ENCODE measurements at places on chromosomes 7 and 10. TPM values are rescaled to one million over a fixed set of nuclear protein-coding genes. Genes with fewer than 3 reads are reported as not detected.
A peak's percentile ranks its signal among the peaks of the same experiment; 100 is the strongest.

GRCh38 chr7:70660819-70661191, 471.1 kb upstream of the GALNT17 start:
- DNase-seq, result no peak

The MMD2 gene
- total RNA-seq, result not detected

GRCh38 chr7:17385612-17386011, 87.2 kb downstream of the AHR start:
- no peak for DNase-seq

GRCh38 chr10:72812753-72813430, 80.6 kb upstream of the OIT3 start:
- peak; percentile 78 for DNase-seq

GRCh38 chr10:121325490-121326231, 272.6 kb downstream of the FGFR2 start:
- peak; percentile 94 for DNase-seq

DNA sequence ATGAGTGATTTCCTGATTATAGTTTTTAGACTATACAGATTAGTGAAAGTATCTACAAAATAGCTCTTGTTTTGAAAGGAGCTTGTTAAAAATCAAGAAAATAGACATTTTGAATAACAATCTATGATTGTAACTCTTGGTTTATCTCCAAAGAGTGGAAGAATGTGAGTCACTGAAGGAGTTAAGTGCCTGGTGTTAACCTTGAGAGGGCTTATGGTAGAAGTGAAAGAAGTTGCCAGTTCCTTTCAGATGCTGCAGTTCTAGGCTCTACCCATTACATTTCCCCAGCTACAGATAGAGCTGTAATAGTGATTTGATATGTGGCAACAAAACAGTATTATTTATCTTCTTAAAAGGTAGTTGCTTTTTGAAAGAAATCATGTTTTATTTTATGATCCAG, 12.7 kb downstream of the NRBF2 start:
- DNase-seq, result no peak

- DNase-seq, result no peak
Observed at GRCh38 chr7:30422922-30423321, 55.7 kb downstream of the NOD1 start.

The SEMA3A gene
- total RNA-seq, result 0.83 TPM

GRCh38 chr10:48253970-48254657, 20.4 kb downstream of the FRMPD2 start:
- peak; percentile 97 for DNase-seq

DNA sequence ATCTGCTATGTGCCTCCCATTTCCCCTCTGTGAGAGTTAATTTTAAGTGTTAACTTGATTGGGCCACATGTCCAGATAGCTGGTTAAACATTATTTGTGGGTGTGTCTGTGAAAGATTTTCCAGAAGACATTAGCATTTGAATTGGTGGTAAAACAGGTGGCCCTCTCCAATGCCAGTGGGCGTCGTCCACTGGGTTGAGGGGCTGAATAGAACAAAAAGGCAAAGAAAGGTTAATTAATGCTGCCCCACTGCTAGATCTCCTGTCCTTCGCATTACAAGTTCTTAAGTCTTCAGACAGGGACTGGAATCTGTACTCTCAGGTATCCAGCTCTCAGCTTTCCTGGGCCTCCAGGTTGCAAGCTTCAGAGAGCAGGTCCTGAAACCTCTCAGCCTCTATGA, 1160.9 kb upstream of the LRRN3 start:
- DNase-seq, result no peak

The GPR26 gene
- not detected for total RNA-seq

The IFIT1B gene
- total RNA-seq, result not detected

DNA sequence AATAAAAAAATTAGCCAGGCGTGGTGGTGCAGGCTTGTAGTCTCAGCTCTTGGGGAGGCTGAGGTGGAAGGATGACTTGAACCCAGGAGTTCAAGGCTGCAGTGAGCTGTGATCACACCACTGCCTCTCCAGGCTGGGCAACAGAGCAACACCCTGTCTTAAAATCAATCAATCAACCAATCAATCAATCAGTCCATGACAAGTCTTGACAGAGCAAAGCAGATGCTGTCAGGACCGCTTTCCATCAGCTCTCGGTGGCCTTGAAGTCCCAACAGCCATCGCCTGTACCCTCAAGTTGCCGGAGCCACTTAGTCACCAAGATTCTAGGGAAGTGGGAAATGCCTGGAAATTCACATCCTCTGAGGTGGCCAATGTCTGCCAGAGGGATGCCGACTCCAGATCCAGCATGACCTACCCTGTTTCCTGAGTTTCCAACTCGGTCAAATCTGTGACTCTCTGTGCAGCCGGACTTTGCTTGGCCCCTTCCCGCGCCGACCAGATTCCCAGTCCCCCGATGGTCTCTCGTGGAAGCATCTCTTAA, 871 bp upstream of the CCL24 start:
- no peak for DNase-seq

GRCh38 chr10:26950934-26951333, 90.2 kb upstream of the ABI1 start:
- no peak for DNase-seq

The HOXA3 gene
- total RNA-seq, result 11.0 TPM

- peak; percentile 32 for DNase-seq
Observed at GRCh38 chr10:30000802-30001571, 58.4 kb downstream of the JCAD start.

DNA sequence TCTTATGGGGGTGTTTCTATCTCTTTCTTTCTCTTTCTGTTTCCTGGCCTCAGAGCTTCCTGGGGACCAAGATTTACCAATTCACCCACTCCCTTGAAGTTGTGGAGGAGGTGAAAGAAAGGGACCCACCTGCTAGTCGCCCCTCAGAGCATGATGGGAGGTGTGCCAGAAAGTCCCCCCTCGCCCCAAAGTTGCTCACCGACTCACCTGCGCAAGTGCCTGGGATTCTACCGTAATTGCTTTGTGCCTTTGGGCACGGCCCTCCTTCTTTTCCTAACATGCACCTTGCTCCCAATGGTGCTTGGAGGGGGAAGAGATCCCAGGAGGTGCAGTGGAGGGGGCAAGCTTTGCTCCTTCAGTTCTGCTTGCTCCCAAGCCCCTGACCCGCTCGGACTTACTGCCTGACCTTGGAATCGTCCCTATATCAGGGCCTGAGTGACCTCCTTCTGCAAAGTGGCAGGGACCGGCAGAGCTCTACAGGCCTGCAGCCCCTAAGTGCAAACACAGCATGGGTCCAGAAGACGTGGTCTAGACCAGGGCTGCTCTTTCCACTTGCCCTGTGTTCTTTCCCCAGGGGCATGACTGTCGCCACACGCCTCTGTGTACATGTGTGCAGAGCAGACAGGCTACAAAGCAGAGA, 12.2 kb downstream of the AQP1 start:
- no peak for DNase-seq

The NUPR2 gene
- total RNA-seq, result not detected

The STEAP2 gene
- 10.9 TPM for total RNA-seq

DNA sequence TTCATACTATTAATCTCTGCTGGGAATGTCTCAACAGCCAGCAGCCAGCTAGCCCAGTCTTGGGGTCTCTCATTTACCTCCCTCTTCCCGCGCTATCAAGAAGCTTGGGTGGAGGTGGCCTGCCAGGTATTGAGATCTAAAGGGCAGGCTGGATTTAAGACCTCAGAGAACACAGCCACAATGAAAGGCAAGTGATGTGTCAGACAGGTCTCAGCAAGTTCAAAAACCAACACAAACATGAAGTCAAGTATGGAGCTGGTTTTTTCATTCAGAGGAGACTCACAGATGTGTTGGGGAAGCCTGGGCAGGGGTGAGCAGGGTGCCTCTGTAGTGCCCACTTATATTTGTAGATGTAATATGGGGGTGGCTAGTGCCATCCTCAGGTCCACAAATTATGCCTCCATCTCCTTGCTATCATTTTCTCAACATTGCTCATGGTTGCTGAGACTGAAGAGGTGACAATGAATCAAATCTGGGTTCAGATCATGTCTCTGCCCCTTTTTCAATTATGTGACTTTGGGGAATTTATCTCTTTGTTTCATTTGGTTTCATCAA, 27.7 kb upstream of the CROT start:
- DNase-seq, result peak; percentile 79

The ADAP1 gene
- total RNA-seq, result 11.0 TPM

DNA sequence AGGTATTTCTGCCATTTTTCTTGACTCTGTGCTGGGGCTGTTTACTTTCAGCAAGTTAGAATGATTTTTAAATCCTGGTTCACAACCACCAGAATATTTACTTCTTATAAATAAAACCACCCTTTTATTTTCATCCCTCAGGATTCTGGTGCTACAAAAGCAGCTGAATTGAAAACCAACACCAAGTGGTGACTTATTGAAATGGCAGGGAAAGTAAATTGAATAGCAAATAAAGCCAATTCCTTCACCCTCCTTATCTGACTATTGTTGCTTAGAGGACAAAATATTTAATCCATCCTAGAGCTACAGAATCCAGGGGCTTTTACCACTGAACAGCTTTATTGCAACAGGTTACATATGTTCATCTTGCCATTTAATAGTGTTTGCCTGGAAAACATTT, 828.6 kb upstream of the GHITM start:
- DNase-seq, result no peak

The CUX1 gene
- total RNA-seq, result 23.0 TPM

The FKBP6 gene
- not detected for total RNA-seq

The TDRD1 gene
- 0.17 TPM for total RNA-seq

The FAM180A gene
- not detected for total RNA-seq

- DNase-seq, result no peak
Observed at GRCh38 chr7:155316427-155317113, 18.9 kb downstream of the INSIG1 start.

DNA sequence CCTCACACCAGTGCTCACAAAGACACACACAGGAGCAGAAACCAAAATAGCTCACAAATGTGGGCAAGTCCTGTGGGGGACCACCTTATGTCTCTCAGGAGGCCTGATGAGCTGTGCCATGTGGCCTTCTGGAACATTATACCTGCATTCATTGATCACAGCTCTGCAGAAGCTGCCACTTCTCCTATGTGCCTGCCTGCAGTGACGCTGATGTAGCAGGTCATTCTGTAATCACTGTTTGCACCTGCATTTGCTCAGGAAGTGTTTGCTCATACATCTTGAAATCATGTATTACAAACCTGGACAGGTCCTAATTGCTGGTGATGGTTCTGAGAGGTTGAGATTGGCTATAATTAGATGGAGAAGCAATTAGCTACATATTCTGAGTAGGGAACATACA, 310.2 kb downstream of the AUTS2 start:
- DNase-seq, result no peak

GRCh38 chr7:134089446-134089845, 37.7 kb upstream of the LRGUK start:
- DNase-seq, result no peak

GRCh38 chr7:542713-543500, 23.3 kb upstream of the PDGFA start:
- peak; percentile 64 for DNase-seq

DNA sequence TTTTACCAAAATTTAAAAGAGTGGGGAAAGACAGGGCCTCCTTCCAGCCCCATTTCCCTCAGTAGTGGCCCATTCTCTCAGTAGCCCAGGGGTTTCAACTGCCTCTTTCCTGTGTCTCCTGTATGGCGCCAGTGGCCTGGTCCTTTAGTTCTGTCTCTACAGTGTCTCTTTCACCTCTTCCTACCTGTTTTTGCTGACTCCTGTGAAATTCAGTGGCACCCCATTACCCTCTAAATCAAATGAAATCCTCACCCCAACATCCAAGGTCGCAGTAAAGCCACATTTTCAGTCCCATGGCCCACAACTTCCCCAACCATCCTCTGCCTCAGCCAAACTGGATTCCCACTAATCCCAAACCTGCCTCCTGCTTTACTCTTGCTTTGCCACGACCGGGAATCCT, 200.7 kb downstream of the IPMK start:
- no peak for DNase-seq

The NRCAM gene
- 48.6 TPM for total RNA-seq

- DNase-seq, result no peak
Observed at GRCh38 chr7:47031786-47032535, 550.0 kb downstream of the TNS3 start.

GRCh38 chr7:78690174-78690573, 763.3 kb downstream of the MAGI2 start:
- DNase-seq, result no peak

The ADRB1 gene
- total RNA-seq, result not detected

GRCh38 chr10:30029164-30029871, 30.1 kb downstream of the JCAD start:
- no peak for DNase-seq

DNA sequence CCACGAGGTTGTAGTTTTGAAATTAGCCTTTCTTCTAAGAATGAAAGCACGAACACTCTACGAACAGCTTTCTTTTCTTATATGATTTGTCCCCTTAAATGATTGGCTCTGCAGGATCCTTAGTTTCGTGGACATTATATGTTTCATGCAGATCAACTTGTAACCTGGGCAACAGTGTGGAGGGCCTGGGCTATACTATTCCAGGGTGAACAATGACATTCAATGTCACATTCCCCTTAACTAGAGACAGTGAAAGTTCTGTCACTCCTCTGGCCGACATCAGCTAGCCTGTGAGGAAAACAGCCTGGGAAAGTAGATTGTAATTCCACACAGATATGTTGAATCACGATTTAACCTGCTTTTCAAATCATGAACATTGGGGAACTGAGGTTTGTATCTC, 23.4 kb downstream of the TAS2R16 start:
- no peak for DNase-seq

GRCh38 chr10:16713290-16713689, 103.9 kb downstream of the RSU1 start:
- no peak for DNase-seq

GRCh38 chr7:153522261-153522660, 529.9 kb upstream of the DPP6 start:
- no peak for DNase-seq

The SPOCK2 gene
- total RNA-seq, result 0.86 TPM

GRCh38 chr10:30398193-30398592, 35.8 kb upstream of the MAP3K8 start:
- no peak for DNase-seq

DNA sequence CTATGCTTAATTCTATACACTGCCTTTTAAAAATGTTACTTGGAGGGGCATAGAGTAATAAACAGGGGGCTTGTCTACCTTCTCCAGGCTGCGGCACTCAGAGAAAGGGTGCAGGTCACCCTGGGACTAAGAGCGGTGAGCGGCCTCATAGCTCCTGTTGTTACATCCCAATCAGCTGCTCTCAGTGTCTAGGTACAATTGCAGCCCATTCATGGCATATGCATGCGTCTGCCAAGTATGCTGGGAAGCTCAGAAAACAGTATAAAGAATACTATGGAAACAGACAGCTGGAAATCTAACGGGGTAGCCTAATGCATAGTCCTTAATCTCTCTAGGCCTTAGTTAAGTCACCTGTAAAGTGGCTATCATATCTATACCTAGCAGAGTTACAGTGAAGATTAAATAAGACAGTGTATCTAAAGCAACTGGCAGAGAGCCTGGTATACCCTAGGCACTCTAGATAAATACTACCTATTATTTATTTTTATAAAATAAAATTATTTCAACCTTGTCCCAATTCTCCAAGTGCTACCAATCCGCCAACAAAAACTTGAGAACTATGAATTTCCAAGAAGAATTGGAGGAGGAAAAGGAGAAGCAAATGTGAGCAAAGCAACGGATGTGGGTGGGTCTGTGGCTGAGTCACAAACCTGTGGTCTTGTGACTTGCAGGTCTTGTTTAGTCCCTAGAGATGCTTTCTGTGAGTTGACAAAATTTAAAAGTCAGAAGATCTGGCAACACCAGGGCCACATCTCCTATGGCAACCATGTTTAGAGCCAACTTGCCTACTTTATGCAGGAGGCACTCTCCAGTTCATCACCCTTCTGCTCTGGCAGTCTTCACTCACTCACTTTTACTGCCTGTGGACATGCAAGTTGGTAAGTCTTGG, 183.0 kb downstream of the RAPGEF5 start:
- DNase-seq, result peak; percentile 37

GRCh38 chr7:117247809-117248208, 75.0 kb downstream of the WNT2 start:
- no peak for DNase-seq

The LBX1 gene
- not detected for total RNA-seq

- DNase-seq, result no peak
Observed at GRCh38 chr10:89887830-89888229, 186.4 kb downstream of the KIF20B start.
